Stimulated activated CD4-positive, alpha-beta T cell treated with anti-CD3 and anti-CD28 coated beads, Interleukin-15, amount 100 ng/mL, for 1 hour (primary cell): ENCODE measurements at places on chromosomes 7 and 10.

GRCh38 chr10:97913193-97913592, 63.5 kb downstream of the GOLGA7B start:
- DNase-seq, result no peak

GRCh38 chr10:63132651-63133055, 475 bp upstream of the NRBF2 start:
- no peak for DNase-seq

DNA sequence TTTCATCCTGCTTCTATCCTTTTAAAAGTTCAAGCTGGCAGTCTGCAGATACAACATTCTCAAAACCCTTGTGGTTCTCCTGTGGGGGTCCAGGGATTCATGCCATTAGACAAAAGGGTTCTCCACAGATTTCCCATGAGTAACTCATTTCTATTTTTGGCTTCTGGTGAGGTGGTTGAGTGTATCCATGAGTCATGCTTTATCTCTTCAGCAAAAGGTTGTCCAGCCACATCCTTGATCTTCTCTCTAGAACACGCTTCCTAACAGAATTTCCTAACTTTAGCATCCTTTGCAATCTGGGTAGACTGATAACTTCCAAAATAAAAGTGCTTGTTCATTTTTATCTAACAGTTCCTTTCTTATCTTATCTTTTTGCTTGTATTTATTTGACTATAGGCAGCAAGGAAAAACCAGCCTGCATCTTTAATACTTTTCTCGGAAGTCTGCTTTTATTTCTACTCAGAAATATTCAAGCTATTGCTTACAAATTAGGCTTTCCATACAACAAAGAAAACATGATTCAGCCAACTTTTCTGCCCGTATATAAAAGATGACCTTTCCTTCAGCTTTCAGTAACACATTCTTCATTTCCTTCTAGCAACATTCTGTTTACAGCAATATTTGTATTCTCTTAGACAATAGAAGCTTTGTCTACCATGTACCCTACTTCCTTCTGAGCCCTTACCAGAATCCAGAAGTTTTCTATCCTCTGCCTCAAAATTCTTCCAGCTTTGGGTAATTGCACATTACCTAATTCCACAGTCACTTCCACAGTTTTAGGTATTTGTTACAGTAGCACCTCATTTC, 79.3 kb upstream of the IL6 start:
- no peak for DNase-seq

DNA sequence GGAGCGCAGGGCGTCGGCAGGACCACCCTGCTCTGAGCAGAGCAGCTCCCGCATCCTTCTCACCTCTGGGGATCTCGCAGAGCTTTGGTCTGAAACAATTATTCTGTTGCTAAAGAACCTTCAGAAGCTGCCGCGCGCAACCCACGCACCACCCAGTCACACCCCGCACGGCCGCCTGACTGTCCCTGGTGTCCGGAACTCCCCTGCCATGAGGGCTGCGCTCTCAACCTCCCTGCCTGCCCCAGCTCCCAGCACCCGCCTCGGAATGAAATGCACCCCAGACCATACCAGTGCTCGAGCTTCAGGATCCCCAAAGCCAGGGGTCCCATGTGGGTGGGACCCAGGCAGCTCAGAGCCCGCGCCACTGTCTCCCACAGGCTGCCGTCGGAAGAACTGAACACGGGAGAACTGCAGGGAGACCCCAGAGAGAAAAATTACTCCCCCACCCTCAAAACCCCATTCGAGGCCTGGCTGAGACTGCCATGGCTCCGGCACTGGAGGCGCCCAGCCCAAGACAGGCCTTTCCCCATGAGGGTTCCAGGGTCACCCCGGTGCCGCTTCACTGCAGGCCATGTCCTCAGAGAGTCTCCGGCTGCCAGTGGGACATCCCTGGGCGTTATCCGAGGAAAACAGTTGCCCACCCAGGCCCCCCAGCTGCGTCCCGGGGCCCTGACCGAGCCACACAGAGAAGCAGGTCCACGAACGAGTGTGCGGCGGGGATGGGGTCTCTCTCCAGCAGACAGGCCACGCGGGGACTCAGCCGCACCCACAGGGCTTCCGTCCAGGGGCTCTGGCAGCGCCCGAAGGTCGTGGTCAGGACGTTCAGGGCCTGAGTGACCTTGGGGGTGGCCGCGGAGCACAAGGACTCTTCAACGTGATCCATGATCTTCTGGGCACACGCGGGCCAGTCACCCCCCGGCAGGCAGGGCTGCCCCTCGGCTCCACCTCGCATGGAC, 12.1 kb downstream of the BRAT1 start:
- no peak for DNase-seq

- no peak for DNase-seq
Measured at GRCh38 chr7:79272066-79272669, 181.3 kb downstream of the MAGI2 start.

DNA sequence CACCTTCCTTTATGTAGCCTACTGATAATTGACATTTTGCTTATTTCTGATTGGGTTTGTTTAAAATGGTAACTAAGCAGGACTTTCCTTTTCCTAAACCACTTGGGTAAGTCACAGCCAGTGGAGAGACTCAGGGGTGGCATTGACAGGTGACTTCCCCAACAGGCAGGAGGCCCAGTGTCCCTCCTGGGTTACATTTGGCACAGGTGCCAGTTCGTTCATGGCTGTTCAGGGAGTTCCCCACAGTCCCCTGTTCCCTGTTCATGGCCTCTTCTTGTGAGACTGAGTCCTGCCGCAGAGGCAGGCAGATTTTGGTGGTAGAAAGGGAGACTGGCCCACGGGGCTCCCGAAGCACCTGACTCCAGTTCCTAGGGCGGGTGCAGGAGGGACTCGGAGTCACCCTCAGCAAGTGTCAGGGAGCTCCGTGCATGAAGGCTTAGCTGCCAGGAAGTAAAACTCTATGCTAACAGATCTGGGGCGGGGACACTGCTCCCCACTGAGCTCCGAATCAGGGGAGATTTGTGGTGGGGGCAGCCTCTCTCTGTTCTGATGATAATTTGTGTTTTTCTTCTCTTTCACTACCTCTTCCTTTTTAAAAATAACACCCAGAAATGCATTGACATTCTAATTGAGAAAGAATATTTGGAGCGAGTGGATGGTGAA, 84.1 kb downstream of the EZH2 start:
- no peak for DNase-seq

GRCh38 chr7:34138483-34138882, 233.1 kb downstream of the BMPER start:
- no peak for DNase-seq
